ENCODE measurements at places on chromosomes 4 and X. TPM values are rescaled to one million over a fixed set of nuclear protein-coding genes. Genes with fewer than 3 reads are reported as not detected.

PPP1R2C gene
- total RNA-seq: not detected

GAGE12D gene
- total RNA-seq: not detected

DMRTC1B gene
- total RNA-seq: not detected

NUP62CL gene
- total RNA-seq: 5.5 TPM

ZCCHC12 gene
- total RNA-seq: 0.14 TPM

MAGEC3 gene
- total RNA-seq: not detected

PDGFC gene
- total RNA-seq: 6.8 TPM
